Peyer's patch (tissue), 4 donors: ENCODE measurements at places on chromosomes 4 and X. TPM values are rescaled to one million over a fixed set of nuclear protein-coding genes. Genes with fewer than 3 reads are reported as not detected.

Gene RNF175
- total RNA-seq, result not detected

Gene PPP1R2C
- total RNA-seq, result not detected

Gene GPR50
- total RNA-seq, result not detected

Gene CT45A3
- total RNA-seq, result not detected

Gene CAPN6
- total RNA-seq, result 0.35 TPM

Gene FHIP1A
- 29.9 TPM for total RNA-seq

- DNase-seq, result no peak
Measured at GRCh38 chr4:28248269-28248668, 1387.6 kb downstream of the STIM2 start.

DNA sequence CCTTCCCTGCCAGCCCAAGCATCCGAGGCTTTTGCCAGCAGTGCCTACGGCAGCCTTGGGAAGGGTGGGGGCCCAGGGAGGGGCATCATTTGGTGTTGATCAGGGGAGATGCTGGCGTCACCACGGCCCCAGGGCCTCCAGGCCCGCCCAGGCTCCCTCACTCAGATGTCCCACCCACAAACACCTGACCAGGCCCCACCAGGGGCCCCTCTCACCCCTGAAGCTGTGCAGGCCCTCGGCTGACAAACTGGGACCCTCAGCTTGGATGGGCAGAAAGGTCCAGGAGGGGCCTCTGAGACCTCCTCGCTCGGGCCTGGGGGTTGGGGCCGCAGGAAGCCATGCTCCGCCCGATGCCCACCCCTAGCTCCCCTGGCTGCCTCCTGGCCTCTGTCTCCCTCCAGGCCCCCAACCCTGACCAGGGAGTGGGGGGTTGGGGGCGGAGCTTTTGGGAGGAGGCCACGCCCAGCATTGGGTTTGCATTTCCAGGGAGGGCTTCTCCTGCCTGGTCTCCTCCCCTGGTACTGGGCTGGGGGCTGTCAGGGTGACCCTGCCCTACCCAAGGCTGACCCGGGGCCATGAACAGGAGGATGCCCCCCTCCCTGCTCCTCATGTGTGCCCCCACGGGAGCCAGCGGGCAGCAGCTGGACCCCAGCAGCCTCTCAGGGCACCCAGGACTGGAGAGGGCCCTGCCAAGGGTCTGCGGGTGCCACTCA is 33.4 kb upstream of the SPON2 start:
- DNase-seq, result no peak

- DNase-seq, result no peak
Measured at GRCh38 chr4:116064331-116064730, 950.9 kb upstream of the NDST4 start.

DNA sequence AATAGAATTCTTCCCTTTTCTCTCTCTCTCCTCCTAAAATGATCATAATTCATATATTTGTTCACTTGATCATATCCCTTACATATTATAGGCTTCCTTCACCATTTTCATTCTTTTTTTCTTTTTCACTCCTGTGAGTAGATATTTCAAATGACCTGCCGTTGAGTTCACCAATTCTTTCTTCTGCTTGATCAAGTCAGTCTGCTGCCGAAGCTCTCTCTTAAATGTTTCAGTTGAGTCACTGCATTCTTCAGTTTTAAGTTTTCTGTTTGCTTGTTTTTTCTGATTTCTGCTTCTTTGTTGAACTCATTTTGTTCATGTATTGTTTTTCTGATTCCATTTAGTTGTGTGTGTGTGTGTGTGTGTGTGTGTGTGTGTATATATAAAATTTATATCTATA is 354.3 kb downstream of the GPAT3 start:
- DNase-seq, result no peak

GRCh38 chr4:42627885-42628646 is 28.8 kb downstream of the ATP8A1 start:
- DNase-seq, result peak; percentile 71

DNA sequence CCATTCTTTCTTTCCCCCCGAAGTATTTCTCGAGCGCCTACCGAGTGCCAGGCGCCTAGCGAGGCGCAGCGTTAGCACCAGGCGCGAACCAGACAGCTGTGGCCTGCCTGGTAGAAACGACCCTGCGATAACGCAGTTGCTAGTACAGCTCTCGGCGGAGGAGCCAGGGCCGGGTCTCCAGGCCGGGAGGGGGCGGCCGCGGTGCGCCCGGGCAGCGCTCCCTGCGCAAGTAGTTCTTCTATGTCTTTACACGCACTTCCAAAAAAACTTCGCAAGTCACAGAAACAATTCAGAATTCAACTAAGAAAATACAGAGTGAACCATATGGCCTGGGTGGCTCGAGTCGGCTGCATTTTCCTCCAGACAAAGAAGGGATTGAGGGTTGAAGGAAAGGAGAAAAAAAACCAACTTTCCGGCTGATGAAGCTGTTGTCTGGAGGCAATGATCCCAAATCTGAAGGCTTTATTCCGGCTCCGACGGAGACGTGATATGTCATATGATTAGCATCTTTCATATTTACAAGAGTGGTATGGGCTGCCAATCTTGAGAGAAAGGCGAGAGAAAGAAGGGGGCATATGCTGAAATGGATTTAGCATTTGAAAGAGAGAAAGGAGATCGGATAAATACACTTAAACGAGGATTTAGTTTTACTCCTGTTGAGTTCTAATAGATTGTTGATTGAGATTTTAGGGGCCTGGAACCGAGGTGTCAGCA is 7.2 kb upstream of the NEUROG2 start:
- DNase-seq, result no peak

GRCh38 chr4:66750273-66750672 is 795.0 kb downstream of the CENPC start:
- no peak for DNase-seq

- DNase-seq, result no peak
Measured at GRCh38 chr4:26069218-26069617, 155.2 kb downstream of the SMIM20 start.

DNA sequence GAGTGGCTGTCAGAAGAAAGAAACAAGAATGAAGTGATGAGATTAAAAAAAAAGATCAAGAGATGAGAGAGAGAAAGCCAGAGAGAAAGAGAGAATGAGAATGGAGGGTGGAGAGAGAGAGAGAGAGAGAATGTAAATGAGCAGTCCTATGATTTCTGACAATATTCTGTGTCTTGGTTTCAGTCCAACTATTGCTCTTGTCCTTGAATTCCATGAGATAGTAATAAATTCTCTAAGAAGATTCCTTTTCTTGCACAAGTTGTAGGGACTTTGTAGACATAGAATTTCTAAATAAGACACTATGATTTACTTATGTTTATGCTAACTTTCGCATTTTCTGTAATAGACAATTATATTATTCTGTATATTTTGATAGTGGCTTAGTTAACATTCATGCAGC is 149.6 kb upstream of the CTSO start:
- no peak for DNase-seq

- peak; percentile 89 for DNase-seq
Measured at GRCh38 chr4:985123-985830, 1.6 kb upstream of the IDUA start.

GRCh38 chr4:163744861-163745260 is 250.4 kb downstream of the TMA16 start:
- no peak for DNase-seq
